ENCODE measurements at places on chromosomes 4 and X. TPM values are rescaled to one million over a fixed set of nuclear protein-coding genes. Genes with fewer than 3 reads are reported as not detected.

- DNase-seq, result no peak
Measured at GRCh38 chrX:8805974-8806373, 4.8 kb upstream of the FAM9A start.

RAB39B gene
- polyA plus RNA-seq, result 8.3 TPM

GBA3 gene
- polyA plus RNA-seq, result not detected

DNA sequence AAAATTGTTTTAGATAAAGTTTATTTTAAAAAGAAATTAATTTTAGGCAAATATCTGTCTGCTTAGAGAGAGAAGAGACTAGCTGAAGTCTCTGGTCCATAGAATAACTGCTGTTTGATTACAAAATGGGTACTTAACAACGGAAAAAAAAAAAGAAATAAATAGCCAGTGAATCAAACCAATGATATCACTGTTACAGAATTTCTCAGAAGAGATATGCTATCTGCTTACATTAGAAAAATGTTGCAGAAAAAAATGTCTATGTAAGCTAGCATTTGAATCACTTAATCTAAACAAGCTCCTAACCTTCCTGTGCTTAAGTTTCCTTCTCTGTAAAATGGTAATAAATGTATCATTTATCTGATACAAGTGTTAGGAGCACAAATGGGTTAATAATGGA is 189.9 kb downstream of the IL15 start:
- no peak for DNase-seq

- DNase-seq, result no peak
Measured at GRCh38 chr4:186910385-186910784, 186.7 kb upstream of the FAT1 start.

GSX2 gene
- not detected for polyA plus RNA-seq

GRCh38 chr4:163568843-163569242 is 74.4 kb downstream of the TMA16 start:
- DNase-seq, result no peak

PPARGC1A gene
- not detected for polyA plus RNA-seq

DNA sequence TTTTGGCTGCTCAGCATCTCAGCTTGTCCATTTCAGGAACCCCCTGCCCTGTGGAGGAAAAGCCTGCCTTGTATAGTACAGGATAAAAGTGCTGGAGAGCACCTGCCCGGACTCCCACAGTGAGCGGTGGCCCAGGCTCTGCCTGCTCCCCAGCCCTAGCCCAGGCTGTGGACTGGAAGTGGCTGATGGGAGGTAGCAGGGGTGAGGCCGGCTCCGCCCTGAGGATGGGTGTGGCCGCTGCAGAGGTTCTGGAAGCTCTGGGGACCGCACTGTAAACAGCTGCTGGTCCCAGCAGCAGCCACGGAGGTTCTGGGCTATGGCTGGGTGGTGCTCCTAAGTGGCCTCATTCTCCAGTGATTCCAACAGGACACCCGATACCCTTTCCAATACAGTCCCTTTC is 56.6 kb upstream of the HELT start:
- DNase-seq, result no peak

DNA sequence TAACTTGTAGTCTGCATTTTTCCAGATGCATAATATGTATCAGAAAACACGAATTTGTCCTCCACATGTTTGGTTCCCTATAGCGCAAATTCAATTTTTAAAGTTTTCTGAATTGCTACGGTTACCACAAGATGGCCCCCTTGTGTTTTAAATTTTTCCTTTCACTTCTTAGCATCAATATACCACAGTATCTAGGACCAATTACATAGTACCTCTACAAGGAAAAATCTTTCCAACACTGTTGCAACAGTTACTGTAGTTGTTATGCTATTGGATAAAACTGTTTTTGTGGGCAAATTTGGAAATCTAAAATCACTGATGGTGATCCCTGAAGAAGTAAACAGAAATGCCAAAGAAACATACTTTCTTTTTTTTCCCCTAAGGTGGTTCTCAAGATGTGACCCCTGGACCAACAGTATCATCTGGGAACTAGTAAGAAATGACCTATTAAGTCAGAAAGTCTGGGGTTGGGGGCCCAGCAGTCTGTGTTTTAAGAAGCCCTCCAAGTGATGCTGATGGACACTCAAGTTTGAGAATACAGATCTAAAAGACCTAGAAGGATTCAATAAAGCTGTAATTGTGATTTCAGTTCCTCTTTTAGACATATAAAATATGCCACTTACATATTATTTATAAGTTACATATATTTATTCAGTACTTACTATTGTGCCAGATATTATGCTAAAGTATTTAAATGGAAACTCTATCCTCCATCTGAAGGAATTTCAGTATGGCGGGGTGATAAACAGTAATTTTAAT is 3.1 kb downstream of the ZGRF1 start:
- peak; percentile 14 for DNase-seq

DNA sequence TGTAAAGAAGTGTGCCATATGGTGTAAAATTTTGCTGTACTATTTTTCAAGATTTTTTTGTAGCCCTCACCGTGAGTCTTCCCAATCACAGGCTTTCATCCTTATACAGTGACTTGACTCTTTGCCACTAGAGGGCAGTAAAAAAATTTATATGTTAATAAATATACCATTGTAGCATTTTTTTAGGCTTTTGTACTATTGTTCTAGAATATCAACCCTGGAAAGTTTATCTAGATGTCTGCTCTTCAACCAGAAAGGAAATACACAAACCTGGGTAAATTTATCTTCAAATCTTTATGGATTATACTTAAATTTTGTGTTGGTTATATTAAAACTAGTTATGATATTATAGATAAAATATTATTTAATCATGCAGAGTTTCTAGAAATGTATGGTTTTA is 235.3 kb downstream of the TENM3 start:
- DNase-seq, result no peak

DNA sequence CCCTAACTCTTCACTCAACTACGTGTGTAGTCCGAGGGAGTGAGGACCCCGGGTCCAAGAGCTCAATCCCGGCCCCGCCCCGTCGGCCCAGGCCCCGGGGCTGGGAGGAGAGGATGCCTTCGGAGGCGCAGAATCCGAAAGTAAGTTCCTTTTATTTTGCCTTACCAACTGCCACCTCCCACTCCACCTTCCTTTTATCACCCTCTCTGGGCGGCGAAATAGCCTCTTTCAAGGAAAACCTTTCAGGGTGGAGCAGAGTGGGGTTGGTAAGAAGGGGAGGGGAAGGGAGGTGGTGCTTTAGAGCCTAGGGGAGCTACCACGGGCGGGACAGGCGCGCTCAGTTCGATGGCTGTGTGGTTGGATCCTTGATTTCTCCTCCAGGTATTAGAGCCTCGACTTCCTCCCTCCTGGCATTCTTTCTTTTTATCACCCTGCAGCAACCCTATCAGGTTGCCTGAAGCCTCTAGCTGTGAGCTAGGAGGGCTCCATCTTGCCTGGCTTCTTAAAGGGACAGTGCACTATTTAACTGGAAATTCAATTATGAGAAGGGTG is 191.2 kb downstream of the RRAGB start:
- peak; percentile 21 for DNase-seq

CT45A1 gene
- polyA plus RNA-seq, result not detected

CCDC110 gene
- 0.61 TPM for polyA plus RNA-seq

DNA sequence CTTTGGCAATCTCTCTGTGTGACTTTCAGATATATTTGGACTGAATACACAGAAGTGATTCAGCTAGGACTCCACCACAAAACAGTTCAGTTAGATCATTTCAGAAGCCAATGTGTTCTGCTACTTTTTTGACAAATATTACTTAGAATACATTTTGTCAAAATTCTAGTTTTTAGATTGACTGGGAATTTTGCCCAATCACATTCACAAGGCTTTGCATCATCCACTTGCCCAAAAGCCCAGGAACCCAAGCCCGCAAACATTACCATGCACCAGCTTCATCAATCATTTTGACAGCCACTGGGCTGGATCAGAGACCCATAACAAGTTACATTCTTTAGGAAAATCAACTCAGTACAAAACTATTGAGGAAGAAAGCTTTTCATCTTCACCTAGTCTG is 256.6 kb upstream of the NDST3 start:
- DNase-seq, result no peak

CENPI gene
- not detected for polyA plus RNA-seq

TCP11X2 gene
- not detected for polyA plus RNA-seq

DNA sequence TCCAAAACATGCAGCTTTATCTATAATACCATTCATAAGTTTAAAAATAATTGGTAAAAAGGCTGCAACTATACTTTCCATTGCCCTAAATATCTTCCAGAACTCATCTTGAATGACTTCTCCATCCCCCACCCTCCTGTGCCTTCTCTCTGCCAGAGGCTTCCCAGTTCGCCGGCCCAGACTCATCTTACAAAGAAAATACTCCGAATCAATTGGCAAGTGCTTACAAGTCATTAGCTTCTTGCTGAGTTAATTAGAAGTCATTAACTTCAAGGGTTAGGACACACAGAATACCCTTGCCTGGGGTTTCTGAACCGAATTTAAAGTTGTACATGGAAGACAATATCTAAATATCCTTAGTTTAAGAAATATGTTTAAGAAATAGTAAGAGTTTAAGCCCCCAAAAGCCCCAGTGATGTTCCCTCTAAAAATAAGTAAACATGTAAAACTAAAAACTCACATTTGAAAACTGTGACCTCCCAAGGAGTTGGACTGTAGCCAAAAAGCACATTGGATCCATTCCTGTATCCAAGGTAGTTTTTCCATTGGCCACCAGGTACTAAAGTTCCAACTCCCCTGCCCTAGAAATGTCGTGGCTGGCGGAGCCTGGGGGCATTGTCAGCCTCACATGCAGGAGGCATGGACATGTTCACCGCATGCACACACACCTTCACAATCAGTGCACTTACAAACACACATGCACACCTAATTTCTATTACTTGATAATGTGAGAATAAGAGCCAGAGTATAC is 535.2 kb upstream of the FAT1 start:
- no peak for DNase-seq

MND1 gene
- polyA plus RNA-seq, result not detected

GRCh38 chr4:7511525-7511924 is 76.8 kb upstream of the PSAPL1 start:
- no peak for DNase-seq

ADAM29 gene
- polyA plus RNA-seq, result not detected

BOD1L1 gene
- polyA plus RNA-seq, result 3.1 TPM

ZNF674 gene
- polyA plus RNA-seq, result 0.77 TPM

UGT2B15 gene
- polyA plus RNA-seq, result not detected

HTRA3 gene
- polyA plus RNA-seq, result not detected

GRCh38 chr4:183180096-183180495 is 81.0 kb downstream of the WWC2 start:
- DNase-seq, result no peak

P2RY8 gene
- polyA plus RNA-seq, result 221 TPM

PIGA gene
- polyA plus RNA-seq, result 4.0 TPM

CTAG1A gene
- not detected for polyA plus RNA-seq

DNA sequence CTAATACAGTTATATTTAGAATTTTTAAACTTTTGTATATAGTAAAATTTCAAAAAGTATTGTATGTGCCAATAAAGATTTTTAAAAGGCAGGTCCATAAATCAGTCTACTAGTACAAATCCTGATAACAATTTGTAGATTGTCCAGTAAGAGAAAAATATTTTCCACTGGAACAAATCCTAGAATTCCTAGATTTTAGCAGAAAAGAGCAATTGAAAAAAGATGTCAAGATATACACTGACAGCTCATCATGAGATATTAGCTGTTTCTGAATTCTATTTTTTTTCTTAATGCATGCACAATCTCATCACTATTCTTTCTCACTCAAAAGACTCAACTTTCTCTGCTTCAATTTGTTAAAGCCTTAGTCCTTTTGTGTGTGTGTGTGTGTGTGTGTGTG is 289.2 kb upstream of the MAD2L1 start:
- no peak for DNase-seq

DNA sequence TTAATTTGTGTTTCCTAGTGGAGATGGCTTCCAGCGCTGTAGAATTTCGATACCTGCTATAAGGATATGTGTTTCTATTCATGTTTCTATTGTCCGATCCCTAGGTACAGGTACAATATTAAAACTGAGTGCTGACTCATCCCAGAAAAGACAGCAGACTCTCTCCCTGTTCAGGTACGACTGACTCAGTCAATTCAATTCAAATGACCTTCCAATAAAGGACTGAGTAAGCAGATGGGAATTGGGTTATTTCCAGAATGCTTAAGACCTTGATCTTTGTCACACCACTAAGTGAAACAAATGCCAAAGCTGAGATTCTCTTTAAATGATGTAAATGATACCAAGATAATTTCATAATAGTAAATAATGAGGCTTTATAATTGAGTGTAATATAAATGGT is 1596.9 kb downstream of the RPA4 start:
- DNase-seq, result no peak

APELA gene
- not detected for polyA plus RNA-seq

- no peak for DNase-seq
Measured at GRCh38 chr4:152689615-152690501, 10.1 kb upstream of the TMEM154 start.

TLR3 gene
- 0.21 TPM for polyA plus RNA-seq

OTUD6A gene
- polyA plus RNA-seq, result not detected

DNA sequence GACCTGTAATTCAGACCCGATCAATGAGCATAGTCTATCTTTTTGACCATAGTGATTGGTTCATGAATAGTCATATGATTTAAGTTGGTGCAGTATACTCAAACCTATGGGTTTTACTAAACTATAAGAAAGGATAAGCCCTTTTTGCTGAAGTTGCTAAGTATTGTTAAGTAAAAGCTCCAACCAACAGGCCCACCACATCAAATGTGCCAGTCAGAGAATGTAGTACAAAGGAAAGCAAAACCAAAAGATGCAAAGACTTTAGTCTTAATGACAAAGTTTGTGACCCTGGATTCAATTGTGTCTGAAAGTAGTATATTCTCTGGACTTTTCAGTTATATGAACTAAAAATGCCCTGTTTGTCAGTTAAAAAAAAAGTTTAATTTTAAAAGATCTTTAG is 208.1 kb upstream of the TET2 start:
- DNase-seq, result peak; percentile 11

- no peak for DNase-seq
Measured at GRCh38 chrX:63929608-63930007, 144.6 kb upstream of the ARHGEF9 start.

Measured in naive thymus-derived CD4-positive, alpha-beta T cell (primary cell).